Gastroesophageal sphincter (tissue), 4 donors: ENCODE measurements at places on chromosomes 12 and 14.

DNA sequence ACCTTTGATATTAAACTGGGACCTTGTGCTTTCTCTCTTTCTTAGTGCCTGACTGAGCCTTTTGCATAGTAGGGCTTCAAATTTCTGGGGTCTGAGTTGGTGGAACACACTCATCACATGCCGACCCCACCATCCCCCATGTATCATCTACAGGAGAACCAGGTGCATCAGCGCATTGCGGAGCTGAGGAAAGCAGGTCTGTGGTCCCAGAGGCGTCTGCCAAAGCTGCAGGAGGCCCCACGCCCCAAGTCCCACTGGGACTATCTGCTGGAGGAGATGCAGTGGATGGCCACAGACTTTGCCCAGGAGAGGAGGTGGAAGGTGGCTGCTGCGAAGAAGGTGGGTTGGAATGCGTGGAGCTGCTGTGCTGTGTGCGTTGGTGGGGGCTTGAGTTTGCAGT, 37.8 kb downstream of the EP400 start:
- ATAC-seq = no peak

DNA sequence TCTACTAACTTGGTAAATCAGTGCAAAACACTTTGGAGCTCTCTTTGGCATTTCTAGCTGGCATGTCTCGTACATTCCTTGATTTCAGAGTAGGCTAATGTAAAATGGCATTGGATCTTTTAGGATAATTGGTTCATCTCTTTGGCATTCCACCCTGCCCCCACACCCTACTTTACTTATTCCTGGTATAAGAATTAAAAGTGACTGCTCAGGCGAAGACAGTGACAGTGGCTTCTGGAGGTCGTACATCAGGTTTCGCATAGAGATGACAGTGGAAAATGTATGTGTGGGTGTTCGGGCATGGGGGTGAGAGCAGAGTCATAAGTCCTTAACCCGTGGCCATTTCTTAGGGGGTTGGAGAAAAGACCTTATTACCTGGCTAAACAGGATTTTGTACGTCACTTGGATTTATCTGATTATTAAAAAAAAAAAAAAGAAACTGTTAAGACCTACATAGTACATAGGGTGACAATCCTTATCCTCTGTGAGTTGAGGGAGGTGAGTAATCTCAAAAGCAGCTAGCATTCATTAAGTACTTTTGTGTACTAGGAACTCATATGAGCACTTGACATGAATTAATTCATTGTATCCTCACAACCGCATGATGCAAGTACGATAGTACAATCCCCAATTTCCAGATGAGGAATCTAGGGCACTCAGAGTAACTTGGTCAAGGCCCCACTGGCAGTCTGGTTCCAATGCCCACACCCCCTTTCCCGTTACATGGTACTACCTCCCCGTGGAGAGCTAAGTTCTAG, 22.4 kb upstream of the KCNK13 start:
- ATAC-seq = no peak

- no peak for ATAC-seq
Observed at GRCh38 chr14:92500491-92500941, 13.1 kb upstream of the RIN3 start.

GRCh38 chr14:56244138-56244789, 126.1 kb downstream of the PELI2 start:
- no peak for ATAC-seq

- no peak for ATAC-seq
Observed at GRCh38 chr12:108856170-108856427, 1.3 kb downstream of the SSH1 start.

GRCh38 chr14:53855127-53855526, 101.5 kb downstream of the BMP4 start:
- ATAC-seq = no peak

DNA sequence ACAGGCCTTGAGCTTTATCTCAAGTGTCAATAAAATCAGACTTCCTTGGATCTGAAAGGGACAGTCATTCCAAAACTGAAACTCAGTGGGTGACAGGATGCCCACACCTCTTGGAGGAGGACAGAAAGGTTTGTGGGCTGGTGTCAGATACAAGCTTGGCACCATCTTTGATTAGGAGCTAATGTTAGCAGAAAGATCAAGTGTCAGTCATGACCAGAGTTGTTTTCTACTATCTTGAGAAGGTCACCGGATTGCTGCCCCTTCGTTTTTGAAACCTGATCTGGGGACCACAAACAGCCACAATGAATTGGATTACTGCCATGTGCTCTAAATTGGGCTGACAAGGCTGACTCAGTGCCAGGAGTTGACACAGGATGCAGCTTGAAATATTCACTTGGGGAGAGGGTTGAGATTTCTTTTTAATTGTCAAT, 88.3 kb downstream of the OTOGL start:
- no peak for ATAC-seq

GRCh38 chr14:73105727-73106126, 30.6 kb upstream of the PSEN1 start:
- ATAC-seq = no peak

- no peak for ATAC-seq
Observed at GRCh38 chr12:116820064-116820656, 61.1 kb downstream of the HRK start.
